ENCODE measurements at places on chromosomes 2 and 18. TPM values are rescaled to one million over a fixed set of nuclear protein-coding genes. Genes with fewer than 3 reads are reported as not detected.
A peak's percentile ranks its signal among the peaks of the same experiment; 100 is the strongest.

The NT5DC4 gene
- total RNA-seq = not detected

The NFATC1 gene
- 20.2 TPM for total RNA-seq

The OTX1 gene
- total RNA-seq = not detected

The CCBE1 gene
- 0.94 TPM for total RNA-seq

The ST6GAL2 gene
- 0.59 TPM for total RNA-seq

The ACAA2 gene
- 115 TPM for total RNA-seq

The G6PC2 gene
- not detected for total RNA-seq

- DNase-seq = no peak
Measured at GRCh38 chr18:49652881-49653724, 91.2 kb downstream of the LIPG start.

DNA sequence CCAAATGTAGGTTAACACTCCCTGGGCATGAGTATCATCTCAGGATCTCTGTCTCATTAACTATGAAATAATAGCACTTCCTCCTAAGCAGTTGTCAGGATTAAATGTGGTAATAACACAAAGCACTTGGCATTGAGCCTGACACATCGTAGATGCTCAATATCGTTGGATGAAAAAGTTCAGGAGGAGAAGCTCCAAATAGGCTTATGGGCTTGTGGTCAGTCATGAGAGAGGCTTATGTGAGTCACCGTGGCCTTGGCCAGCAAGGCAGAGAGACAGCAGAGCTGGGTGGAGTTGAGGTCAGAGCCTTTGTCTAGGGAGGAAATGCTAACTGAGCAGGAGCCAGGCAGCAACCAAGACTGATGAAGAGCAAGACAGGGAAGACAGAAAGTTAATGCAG lies 68.3 kb upstream of the PPM1B start:
- peak; percentile 80 for DNase-seq

GRCh38 chr2:233620204-233620603 lies 2.8 kb downstream of the UGT1A8 start:
- no peak for DNase-seq

DNA sequence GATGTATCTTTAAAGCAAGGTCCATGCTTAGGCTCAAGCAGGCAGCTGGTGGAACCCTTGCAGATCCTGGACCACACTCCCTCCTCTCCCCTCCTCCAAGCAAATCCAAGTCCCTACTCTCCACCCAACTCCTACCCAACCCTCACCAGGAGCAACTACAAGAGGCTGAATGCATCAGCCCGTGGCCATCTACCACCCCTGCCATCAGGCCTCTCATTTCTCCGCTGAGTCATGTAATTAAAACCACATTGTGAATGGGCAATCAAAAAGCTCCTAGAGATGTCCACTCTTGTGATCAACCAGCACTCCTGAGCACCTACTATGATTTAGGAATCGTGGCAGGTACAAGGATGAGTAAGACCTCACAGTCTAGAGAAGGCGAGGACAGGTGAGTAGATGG lies 142.2 kb upstream of the CAPN13 start:
- DNase-seq = no peak

DNA sequence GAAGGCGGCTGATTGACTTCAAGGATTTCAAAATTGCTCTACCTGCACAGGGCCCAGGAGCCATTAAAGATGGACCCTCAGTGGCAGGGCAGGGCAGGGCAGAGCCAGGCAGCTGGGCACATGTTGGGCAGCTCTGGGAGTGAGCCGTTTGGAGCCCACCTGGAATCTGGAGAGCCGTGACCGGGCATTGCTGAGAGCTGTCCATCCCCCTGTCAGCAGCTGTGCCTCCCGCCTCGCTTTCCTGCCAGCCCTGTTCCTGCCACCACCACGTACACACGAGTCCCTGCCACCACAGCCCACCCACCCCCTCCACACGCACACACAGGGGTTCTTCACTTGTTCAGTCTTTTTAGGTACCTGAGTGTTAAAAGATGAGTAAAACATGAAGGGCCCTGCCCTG lies 22.9 kb downstream of the ATOH8 start:
- no peak for DNase-seq

- DNase-seq = peak; percentile 7
Measured at GRCh38 chr18:75142677-75143076, 66.3 kb downstream of the PTGR3 start.

DNA sequence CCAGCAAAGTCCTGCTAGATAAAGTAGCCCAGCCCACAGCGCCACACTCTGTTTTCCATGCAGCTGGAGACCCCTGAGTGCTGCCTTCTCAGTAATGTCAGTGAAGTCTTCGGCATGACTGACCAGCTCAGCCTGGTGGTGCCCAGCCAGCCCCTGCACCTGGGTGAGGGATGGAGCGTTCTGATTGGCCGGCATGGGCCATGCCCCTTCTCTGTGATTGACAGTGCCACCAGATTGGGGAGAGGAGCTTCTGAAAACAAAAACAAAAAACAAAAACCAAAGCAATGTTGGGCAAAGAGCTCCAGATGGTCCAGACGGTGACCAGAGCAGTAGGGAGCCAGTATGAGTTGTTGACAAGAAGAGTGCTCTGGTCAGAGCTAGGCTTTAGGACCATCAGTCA lies 122.6 kb downstream of the DYSF start:
- DNase-seq = no peak

- DNase-seq = no peak
Measured at GRCh38 chr2:1010415-1010930, 59.8 kb downstream of the SNTG2 start.

DNA sequence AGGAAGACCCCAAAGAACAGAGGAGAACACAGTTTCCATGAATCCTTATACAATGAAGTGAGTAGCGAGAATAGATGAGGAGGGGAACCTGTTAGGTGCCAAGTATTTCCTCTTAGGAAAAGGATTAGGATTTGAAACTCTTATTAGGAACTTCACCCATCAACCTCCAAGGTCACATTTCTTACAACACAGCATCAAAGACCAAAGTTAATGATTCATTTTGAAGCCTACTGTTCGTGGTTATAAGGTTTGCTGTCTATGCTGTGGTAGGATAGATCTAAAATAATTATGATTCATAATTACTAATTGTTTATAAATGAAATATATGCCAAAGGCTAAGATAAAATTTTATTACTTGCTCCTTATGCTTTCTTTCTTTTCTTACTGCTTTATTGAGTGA lies 6.1 kb downstream of the CFAP221 start:
- no peak for DNase-seq

GRCh38 chr18:58943896-58944295 lies 79.2 kb downstream of the ZNF532 start:
- no peak for DNase-seq

DNA sequence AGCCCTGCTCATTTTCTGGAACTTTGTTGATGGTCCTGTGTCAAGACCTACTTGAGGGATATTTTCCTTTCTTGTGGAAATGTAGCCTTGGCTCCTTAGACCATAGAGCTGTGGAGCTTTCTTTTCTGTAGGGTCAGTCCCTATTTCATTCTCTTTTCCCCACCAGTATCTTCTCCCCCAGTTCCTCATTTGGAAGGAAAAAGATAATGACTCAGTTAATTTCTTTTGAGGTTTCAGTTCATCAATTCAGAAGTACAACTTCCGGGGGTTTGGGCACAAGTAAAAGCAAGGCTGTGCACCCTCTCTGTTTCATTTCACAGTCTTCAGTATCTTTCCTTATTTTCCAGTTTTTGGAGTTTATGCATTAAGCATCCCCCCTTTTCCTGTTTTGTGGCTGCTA lies 70.7 kb downstream of the CDC42EP3 start:
- DNase-seq = no peak

GRCh38 chr2:167749016-167749415 lies 498.4 kb downstream of the STK39 start:
- DNase-seq = no peak

GRCh38 chr2:97662895-97663625 lies 784 bp downstream of the ACTR1B start:
- peak; percentile 80 for DNase-seq

GRCh38 chr18:7290077-7290476 lies 59.2 kb downstream of the LRRC30 start:
- no peak for DNase-seq

GRCh38 chr18:13522256-13522655 lies 204.1 kb downstream of the FAM210A start:
- DNase-seq = no peak

DNA sequence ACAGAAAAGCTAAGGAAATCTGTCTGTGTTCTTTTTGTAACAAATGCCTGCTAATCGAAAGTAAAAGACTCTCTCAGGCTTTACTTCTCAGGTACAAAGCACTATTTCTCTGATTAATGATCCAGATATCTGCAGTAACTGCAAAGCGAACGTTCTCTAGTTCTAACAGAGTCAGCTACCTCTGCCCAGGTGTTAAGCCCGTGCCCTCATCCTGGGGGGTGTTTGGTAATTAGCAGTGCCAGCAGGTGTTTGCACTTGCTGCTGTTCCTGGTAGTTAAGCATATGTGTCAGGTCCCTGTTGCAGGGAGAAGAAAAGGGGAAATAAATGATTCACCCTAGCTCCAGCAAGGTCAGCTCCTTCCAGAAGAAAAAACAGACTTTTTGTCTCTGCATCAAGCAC lies 58.8 kb upstream of the CRIM1 start:
- no peak for DNase-seq

DNA sequence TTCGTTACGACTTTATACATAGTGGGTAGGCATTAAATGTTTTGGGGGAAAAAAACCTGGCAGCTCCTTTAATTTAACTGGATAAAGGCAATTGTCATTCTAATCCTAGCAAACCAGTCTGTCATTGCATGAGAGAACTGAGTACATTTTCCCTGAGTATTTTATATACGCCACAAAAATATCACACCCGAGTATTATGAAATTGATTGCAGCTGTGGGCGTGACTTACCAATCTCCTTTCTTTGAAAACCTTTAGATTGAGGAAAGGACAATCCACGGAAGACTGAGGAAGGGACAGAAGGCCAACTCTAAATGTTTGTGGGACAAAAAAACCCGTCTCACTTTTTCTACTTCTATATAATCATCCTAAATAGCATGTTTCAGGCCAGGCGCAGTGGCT lies 9.0 kb downstream of the TM4SF20 start:
- no peak for DNase-seq

DNA sequence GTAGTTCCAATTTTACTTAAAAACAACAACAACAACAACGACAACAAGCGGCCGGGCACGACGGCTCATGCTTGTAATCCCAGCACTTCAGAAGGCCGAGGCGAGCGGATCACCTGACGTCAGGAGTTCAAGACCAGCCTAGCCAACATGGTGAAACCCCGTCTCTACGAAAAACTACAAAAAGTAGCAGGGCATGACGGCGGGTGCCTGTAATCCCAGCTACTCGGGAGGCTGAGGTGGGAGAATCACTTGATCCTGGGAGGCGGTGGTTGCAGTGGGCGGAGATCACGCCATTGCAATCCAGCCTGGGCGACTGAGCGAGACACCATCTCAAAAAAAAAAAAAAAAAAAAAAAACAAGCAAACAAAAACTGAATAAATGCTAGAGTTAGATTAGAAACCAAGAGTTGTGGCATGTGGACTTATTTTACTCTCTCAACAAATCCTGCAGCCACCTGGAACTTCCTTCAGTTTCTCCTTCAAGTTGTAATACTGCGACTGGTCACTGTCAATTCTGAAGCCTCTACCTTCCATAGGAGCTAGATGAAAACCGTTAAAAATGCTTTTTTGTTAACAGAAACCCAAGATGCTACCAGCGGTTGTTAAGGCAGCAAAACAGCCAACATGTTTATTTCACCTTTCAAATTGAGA lies 1.3 kb downstream of the ATP5F1A start:
- no peak for DNase-seq

DNA sequence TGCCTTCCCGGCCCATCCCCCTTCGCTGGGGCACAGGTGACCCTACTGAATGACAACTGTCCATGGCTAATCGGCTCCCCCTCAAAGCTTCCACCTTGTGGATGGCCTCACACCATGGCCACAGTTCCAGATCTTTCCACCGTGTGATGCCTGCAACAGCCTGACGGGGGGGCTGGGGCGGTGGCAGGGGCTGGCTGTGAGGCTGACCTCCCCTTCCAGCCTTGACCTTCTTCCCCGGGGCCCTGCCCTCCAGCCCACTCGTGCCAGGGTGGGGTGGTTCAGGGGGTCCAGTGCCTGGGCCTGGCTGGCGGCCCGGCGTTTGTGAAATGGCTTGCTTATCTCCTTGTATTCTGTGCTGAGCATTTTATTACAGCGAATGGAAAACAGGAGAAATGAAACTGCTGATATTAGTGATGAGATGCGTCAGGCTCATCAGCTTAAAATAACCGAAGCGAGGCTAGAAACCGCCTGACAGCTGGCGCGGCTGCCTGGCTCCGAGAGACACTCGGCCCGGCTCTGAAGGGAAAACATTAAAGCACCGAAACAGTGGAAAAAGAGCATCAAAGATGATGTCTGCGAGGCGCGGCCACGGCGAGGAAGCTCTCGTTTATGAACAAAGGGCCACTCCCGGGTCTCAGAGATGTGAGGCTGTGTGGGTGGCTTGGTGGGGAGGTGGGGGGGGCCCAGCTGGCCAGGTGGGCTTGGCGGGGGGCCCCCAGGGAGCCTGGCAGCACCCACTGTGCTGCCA lies 916 bp upstream of the PDCD1 start:
- peak; percentile 79 for DNase-seq
